Right atrium auricular region (tissue), 2 donors: ENCODE measurements at places on chromosomes 5 and 9. TPM values are rescaled to one million over a fixed set of nuclear protein-coding genes. Genes with fewer than 3 reads are reported as not detected.

The CD274 gene
- 6.6 TPM for total RNA-seq

The ITK gene
- 0.33 TPM for total RNA-seq

The C6 gene
- total RNA-seq, result 178 TPM

The PPP3R2 gene
- total RNA-seq, result not detected

The CBY3 gene
- not detected for total RNA-seq

The NRG2 gene
- 1.8 TPM for total RNA-seq

The TAS2R1 gene
- not detected for total RNA-seq

The CXCL14 gene
- total RNA-seq, result 3.1 TPM

The GLRX gene
- total RNA-seq, result 173 TPM

The IL7R gene
- 3.2 TPM for total RNA-seq

The FOXD4L6 gene
- not detected for total RNA-seq

The ACTBL2 gene
- not detected for total RNA-seq

The SH2D3C gene
- 11.5 TPM for total RNA-seq
